Breast epithelium (tissue), 4 donors: ENCODE measurements at places on chromosomes 6 and 20.

DNA sequence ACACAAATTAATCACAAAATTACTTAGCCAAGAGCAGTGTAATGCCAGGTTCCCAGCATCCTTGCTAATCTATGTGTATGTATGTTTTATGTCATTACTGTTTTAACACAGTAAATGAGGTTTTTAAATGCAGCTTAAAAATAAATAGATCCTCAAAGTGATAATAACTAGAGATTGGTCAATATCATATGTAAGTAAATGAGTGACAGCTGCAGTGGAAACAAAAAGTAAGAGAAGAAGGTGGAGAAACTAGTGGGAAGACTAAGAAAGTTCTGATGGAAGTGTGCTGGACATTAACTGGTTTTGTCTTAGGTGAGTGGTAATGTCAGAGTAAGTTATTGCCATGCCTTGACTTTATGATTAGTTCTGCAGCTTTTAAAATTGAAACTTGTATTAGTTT is 1.9 kb upstream of the GJB7 start:
- no peak for DNase-seq

DNA sequence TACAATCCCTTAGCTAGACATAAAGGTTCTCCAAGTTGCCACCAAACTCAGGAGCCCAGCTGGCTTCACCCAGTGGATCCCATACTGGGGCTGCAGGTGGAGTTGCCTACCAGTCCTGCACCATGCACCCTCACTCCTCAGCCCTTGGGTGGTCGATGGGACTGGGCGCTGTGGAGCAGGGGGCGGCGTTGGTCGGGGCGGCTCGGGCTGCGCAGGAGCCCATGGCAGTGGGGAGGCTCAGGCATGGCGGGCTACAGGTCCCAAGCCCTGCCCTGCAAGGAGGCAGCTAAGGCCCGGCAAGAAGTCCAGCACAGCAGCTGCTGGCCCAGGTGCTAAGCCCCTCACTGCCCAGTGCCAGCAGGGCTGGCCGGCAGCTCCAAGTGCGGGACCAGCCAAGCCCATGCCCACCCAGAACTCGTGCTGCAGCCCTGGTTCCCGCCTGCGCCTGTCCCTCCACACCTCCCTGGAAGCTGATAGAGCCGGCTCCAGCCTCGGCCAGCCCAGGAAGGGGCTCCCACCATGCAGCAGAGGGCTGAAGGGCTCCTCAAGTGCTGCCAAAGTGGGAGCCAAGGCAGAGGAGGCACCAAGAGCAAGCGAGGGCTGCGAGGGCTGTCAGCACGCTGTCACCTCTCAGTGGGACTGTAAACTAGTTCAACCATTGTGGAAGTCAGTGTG is 912.1 kb downstream of the PHF3 start:
- no peak for DNase-seq

DNA sequence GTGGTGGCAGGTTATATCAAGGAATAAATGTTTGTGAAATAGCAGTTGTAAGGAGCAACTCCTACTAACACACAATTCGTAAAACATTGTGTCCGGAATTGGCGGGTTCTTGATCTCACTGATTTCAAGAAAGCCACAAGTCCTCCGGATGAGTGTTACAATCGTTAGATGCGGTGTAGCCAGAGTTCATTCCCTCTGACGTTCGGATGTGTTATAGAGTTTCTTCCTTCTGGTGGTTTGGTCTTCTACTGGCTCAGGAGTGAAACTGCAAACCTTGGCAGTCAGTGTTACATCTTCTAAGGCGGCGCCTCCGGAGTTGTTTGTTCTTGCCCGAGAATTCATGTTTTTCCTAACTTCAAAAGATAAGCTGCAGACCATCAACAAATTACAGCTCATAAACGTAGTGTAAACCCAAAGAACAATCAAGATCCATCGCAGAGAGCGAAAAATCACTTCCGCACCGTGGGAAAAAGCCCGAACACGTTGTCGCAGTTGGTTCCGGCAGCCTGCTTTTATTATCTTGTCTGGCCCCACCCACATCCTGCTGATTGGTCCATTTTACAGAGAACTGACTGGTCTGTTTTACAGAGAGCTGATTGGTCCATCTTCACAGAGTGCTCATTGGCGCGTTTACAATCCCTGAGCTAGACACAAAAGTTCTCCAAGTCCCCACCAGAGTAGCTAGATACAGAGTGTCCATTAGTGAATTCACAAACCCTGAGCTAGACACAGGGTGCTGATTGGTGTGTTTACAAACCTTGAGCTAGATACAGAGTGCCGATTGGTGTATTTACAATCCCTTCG is 58.2 kb downstream of the TRIM27 start:
- no peak for DNase-seq

DNA sequence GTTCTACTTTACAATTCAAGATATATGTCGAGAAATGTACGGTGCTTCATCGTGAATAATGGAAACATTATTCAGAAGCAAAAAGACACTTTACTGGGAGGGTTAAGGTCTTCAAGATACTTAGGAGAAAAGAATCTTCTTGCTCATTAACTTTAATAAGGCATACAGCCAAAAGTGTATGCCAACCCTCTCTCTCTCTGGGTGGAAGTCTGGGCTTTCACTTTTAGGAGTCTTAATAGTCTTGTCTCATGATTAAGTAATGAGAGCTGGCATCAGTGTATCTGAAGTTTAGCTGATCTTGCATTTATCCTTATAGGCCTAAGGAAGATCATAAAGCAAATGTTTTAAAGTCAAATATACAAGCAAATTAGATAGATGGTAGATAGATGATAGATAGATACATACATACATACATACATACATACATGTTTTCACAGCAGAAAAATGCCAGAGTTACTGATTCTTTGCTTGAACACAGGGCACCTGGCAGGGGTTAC is 21.5 kb downstream of the OLIG3 start:
- DNase-seq: no peak

DNA sequence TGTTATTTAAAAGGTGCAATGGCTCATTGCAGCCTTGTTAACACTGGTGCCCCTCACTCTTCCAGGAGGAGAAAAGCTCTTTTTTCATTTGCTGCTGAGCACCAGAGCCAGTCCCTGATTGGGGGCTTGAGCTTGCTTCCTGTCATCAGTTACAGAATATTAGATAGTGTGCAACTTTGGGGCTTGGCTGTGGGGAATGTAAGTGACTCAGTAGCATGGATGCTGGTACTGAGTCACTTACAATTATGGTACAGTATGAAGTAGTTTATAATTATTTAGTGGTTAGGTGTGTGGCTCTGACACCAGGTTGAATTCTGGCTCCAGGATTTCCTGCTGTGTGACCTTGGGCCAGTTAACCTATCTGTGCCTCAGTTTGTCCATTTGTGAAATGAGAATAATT is 37.6 kb downstream of the ANKS1A start:
- no peak for DNase-seq

GRCh38 chr6:140970485-140970884 is 1162.2 kb upstream of the GJE1 start:
- no peak for DNase-seq
